ENCODE measurements at places on chromosomes 12 and 14. TPM values are rescaled to one million over a fixed set of nuclear protein-coding genes. Genes with fewer than 3 reads are reported as not detected.

Gene DTX1
- total RNA-seq, result not detected

Gene HOXC5
- total RNA-seq, result 0.79 TPM

Gene TEX22
- total RNA-seq, result 0.39 TPM

Gene ALDH1L2
- 6.8 TPM for total RNA-seq

Gene JAG2
- total RNA-seq, result 8.6 TPM

Gene NELL2
- total RNA-seq, result not detected

Gene CCNT1
- total RNA-seq, result 36.5 TPM

Gene AQP6
- not detected for total RNA-seq

Gene CISTR
- total RNA-seq, result not detected

Gene NEUROD4
- total RNA-seq, result not detected

Gene TCHP
- 9.4 TPM for total RNA-seq

Gene LRCOL1
- not detected for total RNA-seq
